Dermis microvascular lymphatic vessel endothelial cell (primary cell): ENCODE measurements at places on chromosomes 16 and 17. TPM values are rescaled to one million over a fixed set of nuclear protein-coding genes. Genes with fewer than 3 reads are reported as not detected.

GRCh38 chr17:18970582-18971480 lies 18.9 kb downstream of the SLC5A10 start:
- no peak for DNase-seq

DNA sequence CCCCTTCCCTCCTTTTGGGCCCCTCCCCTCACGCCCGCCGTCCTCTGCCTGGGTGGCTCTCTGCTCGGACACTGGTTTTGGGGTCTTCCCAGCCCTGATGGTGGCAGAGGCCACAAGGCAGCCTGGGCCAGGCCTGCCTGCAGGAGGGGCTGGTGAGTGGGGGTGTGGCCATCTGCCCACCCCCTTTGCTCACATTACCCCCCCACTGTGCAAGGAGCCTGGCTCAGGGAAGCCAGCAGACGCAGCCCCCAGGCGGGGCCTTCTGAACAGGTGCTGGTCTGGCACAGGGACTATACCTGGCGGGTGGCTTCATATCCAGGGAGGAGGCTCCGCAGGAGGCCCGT lies 10.7 kb upstream of the ZFPM1 start:
- no peak for DNase-seq

DNA sequence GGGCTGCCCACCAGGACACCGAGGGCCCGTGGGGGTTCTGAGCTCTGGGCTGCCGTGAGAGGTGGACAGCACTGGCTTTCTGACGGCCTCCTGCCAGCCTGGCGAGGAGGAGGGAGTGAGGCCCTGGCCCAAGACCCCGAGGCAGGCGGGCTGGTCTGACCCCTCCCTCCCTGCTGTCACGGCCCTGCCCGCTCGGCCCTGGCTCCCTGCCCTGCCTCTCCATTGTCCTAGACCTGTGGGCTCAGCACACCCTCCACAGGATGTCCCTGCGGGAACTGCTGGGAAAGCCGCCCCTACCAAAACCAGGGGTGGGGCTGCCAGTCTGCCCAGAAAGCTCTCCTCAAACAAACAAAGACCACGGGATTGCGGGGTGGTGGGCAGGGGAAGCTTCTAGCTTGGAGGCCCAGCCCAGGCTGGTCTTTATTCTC lies 20.7 kb downstream of the SPNS2 start:
- DNase-seq = peak; percentile 86

DNA sequence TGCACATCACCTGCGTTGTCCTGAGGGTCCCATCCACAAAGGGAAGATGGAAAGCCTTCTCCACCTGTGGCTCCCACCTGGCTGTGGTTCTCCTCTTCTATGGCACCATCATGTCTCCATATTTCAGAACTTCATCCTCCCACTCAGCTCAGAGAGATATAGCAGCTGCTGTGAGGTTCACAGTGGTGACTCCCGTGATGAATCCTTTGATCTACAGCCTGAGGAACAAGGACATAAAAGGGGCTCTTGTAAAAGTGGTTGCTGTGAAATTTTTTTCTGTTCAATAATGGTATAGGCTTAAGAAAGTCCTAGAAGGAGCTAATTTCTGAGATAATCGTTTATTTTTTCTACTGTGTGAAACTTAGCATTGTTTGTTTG lies 18.7 kb downstream of the ZNF200 start:
- no peak for DNase-seq

Gene NOG
- 0.39 and 1.1 TPM in 2 replicates for total RNA-seq

Gene NPB
- 0.13 TPM in 1 of 2 replicates, not detected in the other for total RNA-seq

- peak; percentile 62 for DNase-seq
Measured at GRCh38 chr17:77285594-77286390, 145.0 kb downstream of the SEC14L1 start.

DNA sequence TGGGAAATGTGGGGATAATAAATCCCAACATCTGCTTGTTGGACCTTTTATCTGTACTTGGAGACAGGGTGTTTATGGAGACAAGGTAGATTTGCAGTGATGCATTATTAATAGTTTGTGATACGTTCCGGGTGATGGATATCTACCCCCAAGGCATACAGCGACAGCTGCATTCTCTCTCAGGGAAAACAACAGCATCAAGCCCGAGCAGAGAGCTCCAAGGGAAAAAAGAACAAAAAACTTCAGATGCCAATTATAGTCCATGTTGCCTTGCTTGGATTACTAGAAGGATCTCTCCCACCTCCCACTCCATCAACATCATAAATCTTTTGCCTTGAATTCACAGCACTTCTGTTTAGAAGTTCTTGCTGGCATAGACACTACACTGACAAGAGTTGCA lies 187.5 kb upstream of the CDH11 start:
- DNase-seq = no peak

Gene KRTAP4-6
- total RNA-seq = not detected in 2 replicates

- no peak for DNase-seq
Measured at GRCh38 chr16:73049091-73049490, 1.2 kb upstream of the ZFHX3 start.

DNA sequence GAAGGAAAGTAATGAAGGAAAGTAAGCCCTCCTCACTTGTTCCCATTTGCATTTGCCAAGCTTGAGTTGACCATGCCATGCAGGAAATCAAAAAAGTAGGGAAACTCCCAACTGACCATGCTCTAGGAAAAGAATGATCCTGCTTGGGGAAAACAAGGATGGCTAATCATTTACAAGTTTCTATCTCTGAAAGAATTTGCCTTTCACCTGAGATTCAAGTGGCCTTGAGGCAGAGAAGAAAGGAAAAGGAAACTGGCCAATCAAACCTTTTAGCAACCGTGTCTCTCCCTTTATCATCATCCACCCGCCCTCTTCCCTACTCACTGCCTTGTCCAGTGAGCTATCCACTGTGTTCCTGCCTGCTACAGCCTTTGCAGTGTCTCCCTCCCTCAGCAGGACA lies 757.2 kb upstream of the SOX9 start:
- DNase-seq = no peak

GRCh38 chr17:2706911-2707510 lies 4.6 kb downstream of the CLUH start:
- DNase-seq = no peak

Gene AIPL1
- not detected in 2 replicates for total RNA-seq

Gene MEFV
- under 0.01 TPM in 1 of 2 replicates, not detected in the other for total RNA-seq

DNA sequence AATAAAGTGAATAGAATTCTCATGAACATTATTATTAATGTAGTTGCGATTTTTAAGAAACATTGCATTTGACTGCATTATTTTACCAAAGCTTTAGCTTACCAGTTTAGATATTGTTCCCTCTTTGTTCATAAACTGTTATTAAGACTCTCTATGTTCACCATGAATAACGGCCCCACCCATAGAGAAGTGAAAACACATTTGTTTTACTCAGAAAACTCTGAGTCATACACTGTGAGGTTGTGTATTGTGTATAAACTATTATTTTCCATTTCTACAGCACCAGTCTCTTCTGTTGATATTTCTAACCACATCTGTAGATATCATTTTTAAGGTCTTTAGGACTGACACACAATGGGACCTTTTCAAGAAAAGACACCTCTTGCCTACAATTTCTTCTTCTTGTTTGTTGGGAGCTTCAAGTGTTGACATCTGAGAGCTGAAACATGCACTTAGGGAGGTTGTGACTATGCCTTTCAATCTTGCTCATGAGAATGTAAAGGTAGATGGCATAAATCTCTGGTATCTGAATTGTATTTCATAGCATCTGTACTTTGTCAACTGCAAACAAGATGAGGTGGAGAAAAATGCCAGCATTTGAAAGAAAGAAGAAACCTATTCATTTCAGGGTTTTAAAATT lies 252.9 kb upstream of the CDH8 start:
- no peak for DNase-seq

- no peak for DNase-seq
Measured at GRCh38 chr17:57811638-57812280, 38.1 kb downstream of the MRPS23 start.

- DNase-seq = no peak
Measured at GRCh38 chr17:16953347-16953746, 18.6 kb downstream of the TNFRSF13B start.

DNA sequence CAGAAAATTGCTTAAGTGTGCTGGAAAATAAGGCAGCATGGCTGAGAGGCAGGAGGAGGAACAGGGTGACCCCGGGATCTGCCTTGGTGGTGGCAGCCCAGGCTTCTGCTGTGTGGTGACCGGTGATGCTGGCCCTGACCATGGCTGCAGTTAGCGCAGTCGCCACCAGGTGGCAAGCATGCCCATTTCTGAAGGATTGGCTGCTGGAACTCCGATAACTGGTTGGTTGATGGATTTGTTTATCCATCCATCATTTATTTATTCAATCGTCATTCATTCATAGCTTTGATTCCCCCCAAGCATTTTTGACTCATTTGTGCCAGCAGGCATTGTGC lies 29.1 kb upstream of the ITGA3 start:
- peak; percentile 76 for DNase-seq

DNA sequence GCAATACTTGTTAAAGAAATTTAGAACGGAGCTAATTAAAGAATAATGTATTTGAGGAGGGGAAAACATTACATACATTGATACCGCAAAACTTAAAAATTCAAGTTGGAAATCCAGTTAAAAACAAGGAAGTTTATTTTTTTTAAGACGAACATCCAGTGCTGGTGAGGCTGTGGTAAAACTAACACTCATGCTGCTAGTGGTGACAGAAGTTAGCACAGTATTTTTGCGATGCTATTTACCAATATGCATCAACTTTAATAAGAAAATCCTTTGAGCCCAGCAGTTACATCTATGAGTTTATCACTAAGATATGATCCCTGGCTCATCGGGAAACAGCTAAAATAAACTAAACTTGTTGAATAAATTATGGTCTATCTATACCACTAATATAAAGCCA lies 31.7 kb downstream of the GSPT1 start:
- no peak for DNase-seq
